ENCODE measurements at places on chromosomes 2 and 18. TPM values are rescaled to one million over a fixed set of nuclear protein-coding genes. Genes with fewer than 3 reads are reported as not detected.

Gene GAL3ST2
- total RNA-seq = not detected

Gene MZT2A
- 96.1 TPM for total RNA-seq

Gene SP5
- total RNA-seq = not detected

Gene TSPYL6
- not detected for total RNA-seq

Gene LYG2
- total RNA-seq = not detected

Gene TMEM198
- 6.4 TPM for total RNA-seq

Gene CHRND
- total RNA-seq = not detected

Gene GULP1
- total RNA-seq = 3.2 TPM

Gene GPR55
- not detected for total RNA-seq

Gene MYOM1
- total RNA-seq = 0.73 TPM

Gene IL36RN
- not detected for total RNA-seq

Gene RAB6C
- not detected for total RNA-seq

Gene PLGLB1
- total RNA-seq = 0.25 TPM

Gene UGT1A6
- not detected for total RNA-seq

Gene SH2D6
- not detected for total RNA-seq

Gene SPC25
- 0.44 TPM for total RNA-seq

Gene STAT4
- total RNA-seq = 0.37 TPM

Gene SCN3A
- not detected for total RNA-seq

Gene ONECUT2
- under 0.01 TPM for total RNA-seq

Gene MEP1B
- not detected for total RNA-seq

Gene HAUS1
- 32.2 TPM for total RNA-seq

Gene KCNG2
- 0.49 TPM for total RNA-seq

Gene BCL2L11
- 6.7 TPM for total RNA-seq

Gene MYO5B
- 0.25 TPM for total RNA-seq

Gene TDRD15
- total RNA-seq = not detected
